ENCODE measurements at places on chromosomes 7 and 10.

- no peak for DNase-seq
These were observed 43.3 kb downstream of the FRMPD2 start for GRCh38 chr10:48231178-48231577.

DNA sequence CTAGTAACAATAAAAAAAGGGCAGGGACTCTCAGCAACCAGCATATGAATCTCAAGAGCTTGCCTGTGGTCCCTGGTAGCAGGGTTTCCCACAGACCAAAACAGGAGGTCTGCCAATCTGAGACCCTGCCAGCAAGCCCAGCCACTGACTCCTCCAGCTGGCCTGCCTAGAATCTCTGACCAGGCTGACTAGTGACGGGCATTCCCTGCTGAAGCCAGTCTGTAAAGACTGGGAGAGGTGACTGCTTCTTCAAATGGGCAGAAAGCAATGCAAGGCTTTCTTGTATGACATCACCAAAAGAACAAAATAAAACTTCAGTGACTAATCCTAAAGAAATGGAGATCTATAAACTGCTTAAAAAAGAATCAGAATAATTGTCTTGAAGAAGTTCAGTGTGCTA lies 249.4 kb downstream of the TCF7L2 start:
- no peak for DNase-seq

- no peak for DNase-seq
These were observed 23.5 kb downstream of the WDFY4 start for GRCh38 chr10:48708144-48708543.

- no peak for DNase-seq
These were observed 47.5 kb downstream of the DNAJB6 start for GRCh38 chr7:157384301-157384700.

GRCh38 chr10:122435212-122435827 lies 19.1 kb upstream of the ARMS2 start:
- DNase-seq: no peak

GRCh38 chr10:13949844-13950542 lies 363.2 kb downstream of the PRPF18 start:
- no peak for DNase-seq

DNA sequence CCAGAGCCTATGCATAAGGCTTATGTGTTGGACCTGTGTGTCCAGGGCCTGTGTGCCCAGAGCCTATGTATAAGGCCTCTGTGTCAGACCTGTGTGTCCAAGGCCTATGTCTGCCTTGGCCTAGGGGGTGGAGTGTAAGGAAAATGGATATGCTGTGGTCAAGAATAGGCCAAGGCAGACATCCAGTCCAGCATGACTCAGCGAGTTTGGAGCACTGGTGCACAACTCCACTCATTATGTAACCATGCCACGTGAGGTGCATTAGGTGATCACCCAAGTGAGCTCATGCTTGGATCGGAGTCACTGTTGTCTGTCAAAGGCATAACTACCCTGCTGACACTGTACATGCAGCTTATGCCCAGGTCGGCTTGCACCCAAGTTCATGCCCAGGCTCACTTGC lies 238.9 kb downstream of the CACNA2D1 start:
- DNase-seq: no peak

Data from activated CD8-positive, alpha-beta memory T cell treated with anti-CD3 and anti-CD28 coated beads for 48 hours (primary cell).